ENCODE measurements at places on chromosomes 6 and 20.

- no peak for DNase-seq
Observed at GRCh38 chr6:71499667-71500066, 211.1 kb downstream of the OGFRL1 start.

- DNase-seq: no peak
Observed at GRCh38 chr20:17882834-17883591, 85.6 kb downstream of the SNX5 start.

DNA sequence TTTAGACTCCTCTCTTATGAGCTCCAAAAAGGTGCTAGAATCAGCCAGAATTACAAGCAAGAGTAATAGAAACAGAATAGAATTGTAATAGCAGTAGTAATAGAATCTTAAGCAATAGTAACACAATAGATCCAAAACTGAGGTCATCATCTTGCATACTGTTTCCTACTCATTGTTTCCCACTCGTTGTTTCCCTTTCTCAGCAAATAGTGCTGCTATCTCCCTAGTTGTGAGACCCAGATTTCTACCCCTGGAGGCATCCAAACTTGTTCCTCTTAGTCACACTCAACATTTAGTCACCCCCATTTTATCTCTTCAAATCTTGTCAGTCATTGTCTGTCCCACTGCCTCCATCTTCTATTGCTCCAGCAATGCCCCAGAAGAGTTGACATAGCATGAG, 356.9 kb upstream of the MARCKS start:
- DNase-seq: no peak

GRCh38 chr6:41732591-41733359, 2.6 kb downstream of the TFEB start:
- DNase-seq: no peak

DNA sequence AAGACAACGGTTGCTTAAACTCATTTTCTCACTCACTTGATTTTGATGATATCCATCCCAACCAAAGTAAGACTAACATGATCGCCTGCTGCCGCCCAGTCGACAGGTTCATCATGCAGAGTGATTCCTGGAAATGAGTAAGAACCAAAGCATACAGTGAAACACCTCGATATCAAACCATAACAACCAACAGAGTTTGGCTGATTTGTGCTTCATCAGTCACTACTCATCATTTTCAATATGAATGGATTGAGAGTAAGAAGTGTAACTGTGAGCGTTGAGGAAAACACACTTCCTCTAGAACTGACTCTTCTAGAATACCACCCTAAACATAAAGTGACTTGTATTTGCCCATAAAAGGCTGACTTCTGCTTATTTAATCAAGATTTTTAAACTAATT, 29.2 kb upstream of the ALDH8A1 start:
- DNase-seq: no peak

GRCh38 chr20:46058599-46059281, 29.7 kb downstream of the SLC12A5 start:
- no peak for DNase-seq

- no peak for DNase-seq
Observed at GRCh38 chr6:36075656-36076055, 48.0 kb downstream of the MAPK14 start.

- DNase-seq: no peak
Observed at GRCh38 chr6:12720310-12720709, 3.7 kb downstream of the PHACTR1 start.

GRCh38 chr6:169568314-169569087, 133.3 kb downstream of the WDR27 start:
- no peak for DNase-seq

DNA sequence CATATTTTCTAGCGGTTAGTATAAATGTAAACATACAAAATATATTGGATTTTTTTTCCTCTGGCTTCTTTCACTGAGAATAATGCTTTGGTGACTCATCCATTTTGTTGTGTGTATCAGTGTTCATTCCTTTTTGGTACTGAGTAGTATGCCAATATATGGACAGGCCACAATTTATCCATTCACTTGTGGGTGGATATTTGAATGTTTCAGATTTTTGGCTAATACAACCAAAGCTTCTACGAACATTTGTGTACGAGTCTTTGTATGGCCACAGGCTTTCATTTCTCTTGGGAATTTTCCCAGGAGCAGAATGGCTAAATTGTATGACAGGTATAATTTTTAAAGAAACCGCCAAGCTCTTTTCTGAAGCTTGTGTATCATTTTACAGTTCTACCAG, 677.5 kb downstream of the HDGFL1 start:
- no peak for DNase-seq

DNA sequence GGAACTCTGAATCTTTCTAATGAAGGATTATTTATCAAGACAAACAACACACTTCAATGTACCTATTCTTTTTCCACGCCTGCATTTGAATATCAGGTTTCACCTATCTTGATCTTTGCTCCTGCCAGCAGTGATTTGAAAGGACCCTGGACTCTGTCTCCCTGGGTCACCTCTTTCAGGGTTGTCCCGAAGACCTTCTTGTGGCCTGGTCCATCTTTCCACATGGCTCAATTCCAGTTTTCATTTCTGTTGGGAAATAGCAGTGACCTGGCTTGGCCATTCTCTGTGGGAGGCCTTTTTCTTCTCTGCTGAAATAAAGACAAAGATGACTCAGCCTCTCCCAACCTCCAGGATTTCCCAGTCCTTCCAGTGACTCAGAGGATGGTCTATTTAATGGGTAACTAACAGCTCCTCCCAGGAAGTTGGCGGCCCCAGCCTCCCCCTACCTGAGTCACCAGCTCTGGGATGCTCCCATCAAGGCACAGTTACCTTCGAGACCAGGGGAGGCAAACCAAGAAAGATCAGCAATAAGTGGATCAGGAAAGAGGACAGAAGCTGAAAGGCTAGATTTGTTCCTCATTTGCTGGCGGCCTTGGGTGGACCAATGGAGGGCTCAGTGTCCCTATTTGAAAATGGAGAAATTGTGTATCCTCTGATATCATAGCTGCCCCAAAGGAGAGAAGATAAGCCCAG, 120.2 kb upstream of the RNF24 start:
- DNase-seq: no peak

DNA sequence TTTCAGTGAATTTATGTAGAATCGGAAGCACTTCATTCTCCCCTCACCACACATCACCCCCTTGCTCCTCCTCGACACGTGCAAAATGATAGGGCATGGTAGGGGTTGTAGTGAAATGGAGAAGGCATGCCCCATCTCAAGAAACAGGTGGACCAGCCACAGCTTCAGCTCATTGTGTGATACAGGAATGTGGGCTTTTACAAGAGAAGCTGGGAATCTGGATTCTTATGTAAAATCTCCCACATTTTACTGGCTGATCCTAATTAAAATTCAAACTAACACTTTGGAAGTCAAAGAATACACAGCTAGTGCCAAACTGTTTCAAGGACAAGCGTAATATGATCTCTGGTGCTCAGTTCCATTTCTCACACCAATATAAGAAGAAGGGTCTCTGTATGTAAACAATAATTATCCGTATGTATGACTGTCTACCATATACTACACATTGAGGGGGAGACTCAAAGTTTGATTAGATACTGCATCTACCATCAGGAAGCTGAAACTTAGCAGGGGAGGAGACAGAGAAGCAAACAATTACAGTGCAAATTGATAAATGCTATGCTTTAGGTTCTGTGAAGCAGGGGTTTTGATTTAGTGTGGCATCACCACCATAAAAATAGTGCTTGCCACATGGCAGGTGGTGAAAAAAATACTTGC, 24.3 kb upstream of the KIAA0408 start:
- no peak for DNase-seq

DNA sequence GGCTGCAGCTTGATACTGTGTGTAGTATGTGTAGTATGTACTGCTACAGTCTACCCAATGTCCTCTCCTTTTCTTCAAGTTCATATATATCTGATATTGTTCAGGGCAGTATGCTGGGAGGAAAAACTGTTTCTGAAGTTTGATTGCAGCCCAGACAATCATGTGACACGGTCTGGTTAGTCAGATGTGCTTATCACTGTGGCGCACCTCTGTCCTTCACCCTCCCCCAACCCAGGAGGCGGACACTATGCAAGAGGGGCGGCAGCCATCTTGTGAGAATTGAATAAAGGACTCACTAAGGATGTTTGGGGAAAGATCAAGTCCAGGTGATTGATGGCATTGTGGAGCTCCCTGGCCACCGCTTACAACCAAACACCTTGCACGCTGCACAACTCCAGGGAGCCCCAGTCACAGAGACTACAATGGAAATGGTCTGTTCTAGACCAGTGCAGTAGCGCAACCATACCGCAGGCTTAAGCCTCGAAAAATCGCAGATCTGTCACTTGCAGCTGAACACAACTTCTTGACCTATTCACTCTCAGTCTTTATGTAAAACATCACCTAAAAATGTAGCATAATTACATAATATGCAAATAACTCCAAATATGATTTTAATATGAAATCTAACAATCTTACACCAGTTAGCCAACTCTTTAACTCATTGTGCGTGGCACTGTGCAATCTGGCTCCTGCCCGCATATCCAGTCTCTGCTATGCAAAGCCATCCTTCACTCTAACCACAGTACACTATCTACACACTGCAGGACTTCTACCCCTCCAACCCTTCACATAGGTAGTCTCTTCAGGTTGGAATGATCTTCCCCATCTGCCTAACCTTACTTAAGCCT, 79.3 kb downstream of the VGLL2 start:
- no peak for DNase-seq

DNA sequence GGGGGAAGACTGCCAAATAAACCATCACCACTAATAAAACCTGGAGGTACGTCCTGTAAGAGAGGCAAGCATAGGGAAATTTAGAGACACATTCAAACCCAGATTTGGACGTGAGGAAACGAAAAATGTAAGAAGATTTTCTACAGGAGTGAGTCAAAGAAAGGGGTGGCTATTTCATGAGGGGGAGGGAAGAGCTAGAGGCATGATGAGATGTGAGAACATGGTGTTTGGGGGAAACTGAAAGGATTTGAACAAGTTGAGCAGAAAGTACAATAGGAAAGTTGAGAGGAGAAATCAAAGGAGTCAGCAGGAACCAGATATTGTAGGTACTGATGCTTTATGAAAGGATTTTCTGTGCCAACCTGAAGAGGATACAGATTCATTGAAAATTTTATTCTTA, 179.1 kb upstream of the HS3ST5 start:
- no peak for DNase-seq

DNA sequence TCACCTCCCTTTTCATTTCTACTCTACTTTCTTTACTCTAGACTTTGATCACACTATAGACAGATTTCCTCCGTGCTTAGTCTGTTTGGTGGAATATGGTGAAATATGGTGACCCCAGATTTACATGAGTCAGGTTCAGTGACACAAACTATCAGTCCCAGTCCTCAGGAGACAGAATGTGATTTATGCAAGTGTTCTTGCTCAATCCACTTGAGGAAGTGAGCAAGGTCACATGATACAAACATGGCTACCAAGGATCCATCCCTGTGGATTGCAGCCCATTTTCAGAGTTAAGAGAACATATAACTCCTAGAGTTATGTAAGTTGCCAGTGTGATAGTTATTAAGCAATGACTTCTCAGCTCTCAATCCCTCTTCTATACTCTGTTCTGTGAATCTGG, 23.7 kb upstream of the TSHZ2 start:
- no peak for DNase-seq

GRCh38 chr6:14621518-14621917, 503.9 kb downstream of the CD83 start:
- no peak for DNase-seq

- DNase-seq: no peak
Observed at GRCh38 chr20:37452236-37452635, 68.8 kb upstream of the NNAT start.

GRCh38 chr20:313948-314347, 11.4 kb upstream of the SOX12 start:
- DNase-seq: no peak

DNA sequence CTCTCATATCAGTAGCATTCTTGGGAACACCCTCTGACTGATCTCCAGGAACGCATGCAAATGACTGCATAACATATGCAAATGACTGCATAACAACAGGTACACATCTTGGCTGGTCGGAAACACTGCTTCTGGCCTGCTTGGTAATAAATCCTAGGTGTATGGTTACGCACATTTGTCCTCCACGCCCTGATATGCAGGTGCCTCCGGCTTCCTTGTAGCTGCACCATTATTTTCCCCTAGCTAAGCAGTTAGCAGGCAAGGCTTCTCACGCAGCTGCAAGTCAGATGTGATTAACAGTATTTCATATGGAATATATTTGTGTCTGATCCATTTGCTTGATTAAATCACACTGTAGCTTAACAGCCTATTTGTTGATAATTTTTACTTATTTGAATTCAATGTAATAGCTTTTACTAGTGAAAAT, 5.9 kb downstream of the RPS6KA2 start:
- no peak for DNase-seq

- peak; percentile 49 for DNase-seq
Observed at GRCh38 chr20:8431538-8432434, 299.7 kb downstream of the PLCB1 start.

DNA sequence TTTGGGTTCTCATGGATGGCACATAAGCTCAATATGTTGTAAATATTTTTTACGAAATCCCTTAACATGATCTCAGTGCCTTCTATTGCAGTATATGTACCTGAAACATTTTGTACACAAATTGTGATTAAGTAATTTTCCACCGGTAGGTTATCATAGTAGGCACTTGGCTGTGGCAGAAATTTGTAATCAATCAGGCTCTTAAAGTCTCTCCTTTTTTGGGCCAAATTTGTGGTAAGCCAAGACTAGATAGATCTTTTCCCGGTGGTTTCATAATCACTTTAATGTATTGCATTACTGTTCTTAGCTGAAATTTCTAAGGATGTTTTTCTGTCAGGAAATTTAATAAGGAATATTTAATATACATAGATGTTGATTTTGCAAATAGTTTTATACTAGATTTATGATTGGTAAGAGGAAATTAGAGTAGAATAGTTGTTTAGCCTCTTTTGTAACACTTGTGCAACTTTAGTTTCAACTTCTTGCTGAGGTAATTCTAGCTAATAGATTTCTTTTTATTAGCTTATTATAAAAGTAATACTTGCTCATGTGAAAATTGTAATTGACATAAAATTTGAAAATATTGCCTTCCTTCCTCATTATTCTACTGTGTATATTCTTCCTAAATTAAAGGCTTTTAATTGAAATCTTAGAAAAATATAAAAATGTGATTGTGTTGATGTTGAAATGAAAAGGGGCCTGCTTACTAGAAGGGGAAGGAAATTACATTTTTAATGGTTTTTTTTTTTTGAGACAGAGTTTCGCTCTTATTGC, 3.2 kb downstream of the PCMT1 start:
- no peak for DNase-seq

DNA sequence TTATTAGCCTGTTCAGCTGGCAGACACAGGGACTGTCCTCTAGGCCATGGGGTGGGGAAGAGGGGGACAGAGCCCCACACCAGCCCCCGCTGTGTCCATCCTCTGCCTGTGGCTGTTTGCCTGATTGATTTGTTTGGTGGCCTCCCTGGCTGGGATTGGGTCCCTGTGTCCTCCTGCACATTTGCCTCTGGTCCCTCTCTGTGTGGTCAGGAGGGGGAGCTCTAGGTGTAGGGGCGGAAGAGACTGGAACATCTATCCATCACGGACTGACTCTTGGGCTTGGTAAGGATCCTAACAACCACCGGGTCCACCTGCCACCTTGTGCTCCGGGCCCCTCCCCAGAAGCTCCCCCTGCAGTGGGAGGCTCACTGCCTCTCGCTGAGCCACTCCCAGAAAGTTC, 38.4 kb upstream of the CCDC167 start:
- no peak for DNase-seq

GRCh38 chr20:16707674-16708073, 22.2 kb upstream of the SNRPB2 start:
- no peak for DNase-seq

- no peak for DNase-seq
Observed at GRCh38 chr20:39939241-39939865, 749.7 kb downstream of the MAFB start.

All from NCI-H774 (cell line).